ENCODE measurements at places on chromosomes 1 and 21.

DNA sequence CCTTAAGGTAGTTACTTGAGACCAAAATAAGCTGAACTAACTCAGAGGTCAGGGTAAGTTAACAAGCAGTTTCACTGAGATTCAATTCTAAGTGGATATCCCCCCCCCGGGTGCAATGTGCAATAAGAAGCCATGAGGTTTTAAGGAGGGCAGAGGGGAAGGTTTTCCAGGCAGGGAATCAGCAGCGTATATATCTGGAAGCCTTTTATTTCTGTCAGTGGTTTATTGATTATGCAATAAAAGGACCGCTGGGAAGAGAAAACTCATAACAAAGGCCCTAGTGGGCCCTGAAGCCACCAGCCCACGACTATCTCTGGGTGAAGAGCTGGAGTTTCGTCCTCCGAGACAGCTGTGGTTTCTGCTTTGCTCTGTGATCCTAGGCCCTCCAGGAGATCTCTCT lies 53.1 kb upstream of the CTPS1 start:
- DNase-seq, result no peak

DNA sequence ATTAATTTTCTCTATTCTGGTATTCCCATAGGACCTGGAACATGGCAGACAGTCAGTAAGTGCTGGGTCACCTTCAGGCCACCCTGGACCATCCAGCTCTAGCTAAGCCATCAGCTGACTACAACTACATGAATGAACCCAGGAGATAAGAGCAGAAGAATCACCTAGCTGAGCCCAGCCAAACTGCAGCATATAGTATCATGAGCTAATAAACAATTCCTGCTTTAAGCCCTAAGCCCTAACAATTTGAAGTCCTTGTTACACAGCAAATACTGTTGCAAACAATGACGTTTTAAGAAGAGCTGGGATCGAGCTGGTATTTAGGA lies 14.2 kb upstream of the CITED4 start:
- no peak for DNase-seq

DNA sequence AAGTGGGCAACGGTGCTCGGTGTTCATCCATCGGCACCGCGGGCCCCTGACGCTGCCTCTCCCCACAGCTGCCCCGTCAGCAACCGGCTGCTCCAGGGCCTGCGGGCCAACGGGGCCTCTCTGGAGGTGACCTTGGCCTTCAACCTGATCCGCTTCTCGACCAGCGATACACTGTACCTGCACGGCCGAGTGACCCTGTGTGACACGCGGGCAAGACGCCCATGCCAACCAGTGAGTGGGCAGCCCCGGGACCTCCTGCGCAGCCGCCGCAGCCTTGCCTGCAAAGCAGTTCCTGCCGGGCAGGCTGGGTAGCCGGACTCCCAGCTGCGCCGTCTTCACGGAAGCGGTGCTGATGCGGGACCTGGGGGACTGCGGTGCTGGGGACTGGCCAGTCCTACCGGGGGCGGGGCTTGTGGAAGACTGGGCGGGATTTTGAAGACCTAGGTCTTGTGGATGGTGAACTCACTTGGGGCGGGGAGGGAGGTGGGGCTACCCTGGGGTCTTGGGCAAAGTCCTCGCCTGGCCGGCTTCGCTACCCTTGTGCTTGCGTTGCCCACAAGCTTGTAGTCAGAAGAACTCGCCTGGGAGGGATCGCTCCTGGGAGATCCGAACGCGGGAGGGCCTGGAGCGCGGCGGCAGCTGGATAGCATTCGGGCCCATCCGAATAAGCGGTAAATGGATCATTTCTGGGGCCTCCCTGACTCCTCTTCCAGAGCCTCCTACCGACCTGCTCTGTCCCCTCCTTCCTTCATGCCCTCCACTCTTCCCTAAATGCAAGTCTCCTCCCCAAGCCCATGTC lies 8.8 kb upstream of the CEP85 start:
- DNase-seq, result peak; percentile 80

- no peak for DNase-seq
Observed at GRCh38 chr21:45598666-45599065, 44.9 kb upstream of the PCBP3 start.

- no peak for DNase-seq
Observed at GRCh38 chr1:56827711-56828110, 8.5 kb upstream of the FYB2 start.

DNA sequence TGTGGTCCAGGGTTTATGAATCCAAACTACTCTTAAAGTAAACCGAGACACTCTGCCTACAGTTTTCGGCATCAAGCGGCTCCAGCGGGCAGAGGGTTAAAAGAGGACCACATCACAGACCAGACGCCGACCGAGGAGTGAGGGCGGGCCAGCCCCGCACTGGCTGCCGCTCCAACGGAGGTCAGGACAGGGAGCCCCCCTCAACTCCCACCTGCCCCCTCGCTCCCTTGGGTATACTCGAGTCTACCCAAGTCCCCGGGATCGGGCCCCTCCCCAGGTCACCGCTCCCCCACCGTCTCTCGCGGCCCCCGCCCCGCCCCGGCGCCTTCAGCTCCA lies 312 bp downstream of the ARNT start:
- peak; percentile 88 for DNase-seq

GRCh38 chr1:112040891-112041740 lies 51.6 kb upstream of the KCND3 start:
- no peak for DNase-seq

- peak; percentile 72 for DNase-seq
Observed at GRCh38 chr1:78004719-78005447, at the start of gene DNAJB4. TSS of gene DNAJB4 (plus strand) at chr1:78004939. CDS start at chr1:78005111, 172 bp downstream.

DNA sequence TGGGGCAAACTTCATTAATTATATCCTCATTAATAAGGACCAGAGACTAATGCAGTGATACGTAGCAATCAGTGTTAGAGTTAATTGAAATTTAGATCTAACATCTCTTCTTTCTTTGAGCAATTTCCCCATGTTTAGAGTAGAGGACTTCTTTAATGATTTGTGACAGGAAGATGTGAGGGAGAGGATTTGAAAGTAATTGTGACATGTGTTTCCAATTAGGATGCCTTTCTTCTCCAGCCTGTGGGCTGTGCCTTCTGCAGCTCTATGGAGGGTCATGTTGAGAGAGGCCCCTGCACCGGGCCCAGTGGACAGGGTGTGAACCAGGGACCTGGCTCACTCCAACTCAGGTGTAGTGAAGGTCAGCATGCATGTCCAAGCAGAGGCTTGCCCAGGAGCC lies 103.0 kb downstream of the GREM2 start:
- no peak for DNase-seq

DNA sequence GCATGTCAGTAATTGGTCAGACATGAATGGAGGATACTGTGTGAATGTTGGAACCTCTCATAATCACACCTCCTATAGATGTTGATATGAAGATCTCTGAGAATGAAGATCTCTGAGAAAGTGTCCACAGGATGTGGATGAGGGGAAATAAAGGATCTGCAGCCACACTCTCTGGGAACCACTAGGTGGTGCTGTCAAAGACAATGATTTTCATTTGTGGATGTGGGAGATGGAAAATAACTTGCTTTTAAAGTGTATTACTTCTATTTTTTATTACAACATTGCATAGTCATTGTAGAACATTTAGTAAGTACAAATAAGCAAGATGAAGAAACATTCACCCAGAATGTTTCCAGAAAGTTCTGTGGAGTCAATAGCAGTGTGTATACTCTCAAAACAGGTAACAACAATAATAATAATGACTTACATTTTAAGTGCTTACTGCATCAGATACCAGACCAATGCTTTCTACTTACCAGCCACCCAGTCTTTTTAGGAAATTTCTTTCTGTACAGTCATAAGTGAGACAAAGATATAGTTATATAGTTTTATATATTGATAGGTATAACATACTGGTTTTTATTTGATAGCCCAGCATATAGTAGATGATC lies 128.2 kb downstream of the ATG4C start:
- no peak for DNase-seq

DNA sequence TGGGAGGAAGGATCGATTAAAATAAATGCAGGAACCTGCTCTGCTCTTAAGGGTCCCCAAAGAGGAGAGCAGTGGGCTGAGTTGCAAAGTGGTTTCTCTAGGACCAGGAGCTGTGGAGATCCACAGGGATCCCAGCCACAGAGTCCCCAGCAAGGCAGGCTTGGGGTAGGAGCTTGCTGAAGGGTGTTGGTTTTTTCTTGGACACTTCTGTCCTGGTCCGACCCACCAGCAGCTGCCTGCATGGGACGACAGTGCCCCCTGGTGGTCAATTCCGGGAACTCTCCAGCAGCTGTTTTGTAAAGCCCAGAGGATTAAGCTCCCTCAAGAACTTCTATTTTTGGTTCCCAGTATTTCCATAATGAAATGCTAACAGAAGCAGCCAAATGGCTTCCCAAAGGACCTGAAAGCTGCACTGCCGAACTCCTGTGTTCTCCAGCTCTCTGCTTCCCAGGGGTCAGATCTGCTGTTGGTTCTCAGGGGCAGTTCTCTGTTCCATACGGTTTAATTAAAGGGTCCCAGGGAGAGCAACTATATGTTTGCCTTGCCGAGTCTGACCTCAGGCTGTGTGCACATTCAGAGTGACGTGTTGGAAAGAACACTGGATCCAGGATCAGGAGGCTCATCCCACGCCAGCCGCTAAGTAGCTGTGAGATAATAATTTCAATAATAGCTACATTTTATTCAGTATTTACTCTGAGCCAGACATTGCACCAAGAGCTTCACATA lies 23.2 kb downstream of the NENF start:
- peak; percentile 94 for DNase-seq

- peak; percentile 73 for DNase-seq
Observed at GRCh38 chr1:47697616-47698335, 259.9 kb downstream of the FOXD2 start.

DNA sequence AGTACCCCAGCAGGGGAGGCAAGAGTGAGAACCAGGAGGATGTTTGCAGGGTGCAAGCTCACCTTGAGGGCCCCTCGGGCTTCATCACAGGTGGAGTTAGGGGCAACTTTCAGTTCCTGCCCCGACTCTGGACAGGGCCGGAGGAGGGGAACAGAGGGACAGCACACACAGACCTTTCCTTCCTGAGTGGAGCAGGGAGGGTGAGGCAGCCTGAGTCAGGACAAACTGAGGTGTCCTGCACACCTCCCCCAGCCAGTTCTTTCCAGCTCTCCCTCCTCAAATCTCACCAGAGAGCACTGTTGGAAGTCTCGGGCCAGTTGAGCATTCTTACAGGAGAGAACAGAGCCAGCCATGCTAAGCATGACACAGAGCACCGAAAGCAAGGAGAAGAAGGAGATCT lies 1.5 kb downstream of the ENTREP3 start:
- no peak for DNase-seq

DNA sequence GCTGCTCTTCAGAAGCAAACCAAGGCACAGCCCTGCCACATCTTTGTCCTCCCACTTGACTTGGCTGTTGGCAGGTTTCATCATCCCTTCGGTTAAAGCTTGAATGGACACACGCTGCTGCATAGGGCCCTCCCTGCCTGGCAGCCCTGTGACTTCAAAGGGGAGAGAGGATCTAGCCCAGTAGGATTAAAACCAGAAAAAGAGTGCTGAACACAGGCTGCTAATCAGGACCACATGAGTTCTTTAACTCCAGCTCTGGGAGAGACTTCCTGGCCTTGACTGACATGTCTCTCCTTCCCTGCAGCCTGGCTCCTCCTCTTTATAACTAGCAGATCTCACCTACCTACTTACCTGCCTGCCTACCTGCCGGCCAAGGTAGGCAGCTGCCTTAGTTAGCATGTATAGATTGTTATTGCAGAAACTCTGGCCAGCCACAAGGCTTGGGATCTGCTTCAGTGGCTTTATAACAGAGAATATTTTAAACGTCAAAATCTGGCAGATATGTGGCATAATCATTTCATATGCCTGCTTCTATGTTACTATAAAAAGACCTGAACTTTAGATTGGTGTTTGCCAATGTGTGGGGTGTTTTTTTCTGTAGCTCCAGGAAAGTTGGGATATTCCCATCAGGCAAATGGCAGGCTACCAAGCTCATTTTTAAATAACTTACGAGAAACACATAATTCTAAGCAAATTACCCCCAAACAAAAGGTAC lies 49.4 kb downstream of the ERG start:
- DNase-seq, result no peak

DNA sequence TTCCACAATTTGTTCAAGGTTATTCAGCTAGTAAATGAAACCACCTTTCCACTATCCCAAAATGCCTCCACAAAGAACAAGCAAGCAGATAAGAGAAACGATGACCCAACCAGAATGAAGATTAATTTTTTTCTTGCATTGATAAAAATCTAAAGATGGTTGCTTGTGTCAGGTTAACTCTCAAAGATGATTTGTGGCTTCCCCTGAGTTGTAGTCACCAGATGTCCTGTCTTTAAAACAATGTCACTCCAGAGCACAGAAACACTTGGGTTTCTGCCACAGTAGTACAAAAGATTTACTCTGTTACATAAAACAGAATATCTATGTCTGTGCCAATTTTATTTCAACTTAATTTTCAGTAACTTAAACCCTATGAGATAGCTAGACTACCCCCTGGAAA lies 11.4 kb upstream of the CCDC17 start:
- no peak for DNase-seq

DNA sequence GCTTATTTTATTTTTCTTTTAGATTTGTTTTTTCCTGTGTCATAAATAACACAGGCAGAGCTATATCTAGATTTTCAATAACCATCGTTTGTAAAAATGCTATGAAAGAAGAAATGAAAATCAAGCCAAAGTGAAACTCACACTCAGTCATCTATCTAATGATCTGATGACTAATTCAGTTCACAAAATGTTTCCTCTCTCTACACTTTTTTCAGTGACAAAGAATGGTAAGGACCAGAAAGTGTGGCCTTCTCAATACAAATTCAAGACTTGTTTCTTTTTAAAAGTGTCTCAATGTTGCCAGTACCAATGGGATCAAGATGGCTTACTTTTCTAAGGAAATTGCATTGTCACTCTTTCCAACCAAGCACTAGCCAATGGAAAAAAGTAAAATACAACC lies 282.8 kb upstream of the PKN2 start:
- no peak for DNase-seq

GRCh38 chr1:39540504-39541031 lies 36.0 kb downstream of the PABPC4 start:
- DNase-seq, result peak; percentile 33

GRCh38 chr1:56441601-56442000 lies 137.8 kb downstream of the PLPP3 start:
- DNase-seq, result no peak

GRCh38 chr1:58815069-58815685 lies 31.3 kb upstream of the JUN start:
- peak; percentile 92 for DNase-seq

GRCh38 chr1:114107474-114108435 lies 45.9 kb downstream of the SYT6 start:
- no peak for DNase-seq

DNA sequence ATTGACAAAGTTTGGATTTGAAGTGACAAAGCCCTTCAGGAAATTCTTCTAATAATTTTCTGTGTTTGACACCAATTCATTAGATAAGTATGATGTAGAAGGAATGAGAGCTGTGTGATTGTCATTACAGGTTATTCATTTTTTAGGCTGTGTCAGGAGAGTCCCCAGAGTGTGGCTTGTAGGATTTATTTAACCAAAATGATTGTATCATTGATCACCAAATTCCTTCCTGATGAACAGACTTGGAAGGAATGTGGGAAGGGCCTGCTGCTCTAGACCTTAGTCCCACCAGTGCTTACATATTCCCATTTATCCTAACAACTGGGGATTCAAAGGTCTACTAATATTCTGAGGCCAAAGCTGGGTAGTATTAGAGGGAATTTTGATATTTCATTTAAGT lies 383.3 kb upstream of the KAZN start:
- no peak for DNase-seq
